Left forelimb (tissue), 1 donor: ENCODE measurements at places on chromosomes 3 and 15.

GRCh38 chr3:112167758-112168157, 34.7 kb upstream of the GCSAM start:
- DNase-seq: no peak

DNA sequence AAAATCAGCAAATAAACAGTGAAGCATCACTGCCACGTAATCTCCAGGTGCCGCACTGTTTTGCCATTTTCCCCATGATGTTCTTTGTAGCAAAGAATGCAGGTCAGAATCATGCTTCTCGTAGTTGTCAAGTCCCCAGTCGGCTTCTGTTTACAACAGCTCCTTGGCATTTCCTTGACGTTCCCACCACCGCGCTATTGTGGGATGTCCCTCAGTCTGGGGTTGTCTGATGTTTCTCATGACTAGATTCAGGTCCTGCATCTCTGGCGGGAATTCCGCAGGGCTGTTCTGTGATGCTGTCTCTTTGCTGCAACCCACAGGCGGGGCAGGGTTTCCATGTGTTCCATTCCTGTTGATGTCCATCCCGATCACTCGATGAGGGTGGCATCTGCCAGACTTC, 117.9 kb upstream of the SMAD3 start:
- no peak for DNase-seq

DNA sequence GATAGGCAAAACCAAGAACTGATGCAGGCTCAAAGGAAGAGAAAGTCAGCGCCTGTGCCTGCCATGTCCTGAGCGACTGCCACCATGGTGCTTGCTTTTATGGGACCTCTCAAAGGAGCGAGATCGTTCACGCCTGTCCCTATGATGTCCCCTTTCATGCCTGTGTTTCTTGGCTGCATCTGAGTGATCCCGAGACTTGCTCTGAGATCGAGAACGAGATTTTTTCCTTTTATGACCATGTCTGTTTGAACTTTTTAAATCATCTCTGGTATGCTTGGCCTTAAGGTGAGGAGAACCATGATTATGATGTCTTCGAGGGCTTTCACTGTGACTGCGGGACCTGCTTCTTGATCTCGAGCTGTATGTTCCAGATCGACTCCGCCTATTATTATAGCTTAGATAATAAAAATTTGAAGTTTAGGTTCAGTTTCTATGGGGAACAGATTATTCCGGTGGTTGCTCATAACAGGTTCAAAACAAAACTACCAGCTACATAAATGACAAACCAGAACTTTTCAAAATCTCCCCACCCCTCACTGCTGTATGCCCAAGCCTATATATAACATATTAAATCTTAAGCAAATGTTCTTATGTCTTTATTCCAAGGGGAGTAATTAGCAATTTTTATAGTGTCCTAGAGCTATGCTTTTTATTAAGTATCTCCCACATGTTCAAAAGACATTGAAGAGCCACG, 11.6 kb downstream of the CCNL1 start:
- DNase-seq: no peak

DNA sequence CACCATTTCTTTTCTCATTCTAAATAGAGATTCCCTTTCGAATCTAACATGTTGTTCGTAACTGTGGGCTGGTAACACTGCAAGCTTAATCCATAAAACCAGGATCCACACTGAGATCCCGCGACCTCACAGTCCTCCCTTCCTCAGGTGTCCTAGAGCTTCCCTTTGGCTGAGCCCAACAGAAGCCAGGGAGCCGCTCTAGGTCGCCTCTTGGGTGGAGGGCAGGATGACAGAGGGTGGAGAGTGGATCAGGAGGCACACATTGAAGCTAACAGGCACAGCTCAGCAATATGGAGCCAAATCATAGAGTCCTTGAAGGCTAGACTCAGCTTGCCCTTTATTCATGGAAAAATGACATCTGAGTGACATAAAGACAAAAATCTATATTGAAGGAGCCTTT, 44.7 kb upstream of the DLG1 start:
- DNase-seq: no peak

DNA sequence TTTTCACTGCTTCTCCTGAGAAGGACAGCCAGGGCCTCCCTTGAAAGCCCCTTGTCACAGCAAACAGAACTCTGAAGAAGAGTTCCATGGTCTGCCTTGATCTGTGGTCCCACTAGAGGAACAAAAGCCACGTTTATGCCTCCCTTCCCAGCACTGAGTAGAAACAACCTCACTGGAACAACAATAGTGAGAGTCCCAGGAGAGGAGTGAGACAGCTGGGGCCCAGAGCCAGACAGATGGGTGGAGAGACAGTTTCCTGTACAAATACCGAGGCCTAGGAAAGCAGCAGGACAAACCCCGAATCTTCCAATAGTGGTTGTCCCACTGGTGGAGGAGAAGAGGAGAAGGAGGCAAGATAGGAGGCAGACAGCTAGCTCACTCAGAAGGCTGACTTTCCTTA, 106.1 kb downstream of the WDR76 start:
- no peak for DNase-seq

GRCh38 chr3:59606638-59607266, 556.9 kb upstream of the CFAP20DC start:
- no peak for DNase-seq
